ENCODE measurements at places on chromosomes 6 and 20.

GRCh38 chr20:5662769-5663168 is 87.4 kb upstream of the SHLD1 start:
- DNase-seq: peak; percentile 38

DNA sequence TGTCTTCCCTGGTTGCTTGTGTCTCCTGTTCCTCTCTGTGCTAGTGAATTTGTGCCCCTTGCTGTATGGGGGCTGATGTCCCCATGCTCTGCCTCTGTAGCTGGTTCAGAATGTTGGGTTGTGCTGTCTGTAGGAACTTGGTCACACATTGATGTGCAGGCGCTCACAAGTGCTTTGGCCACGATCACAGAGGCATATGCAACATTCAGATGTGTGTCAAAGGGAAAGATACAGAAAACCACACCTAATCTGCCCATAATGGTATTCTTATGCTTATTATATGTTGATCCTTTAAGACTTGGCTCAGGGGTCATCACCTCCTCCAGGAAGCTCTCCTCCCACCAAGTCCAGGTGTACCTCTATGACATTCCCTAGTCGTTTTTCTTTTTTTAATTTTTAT is 17.1 kb upstream of the DHX35 start:
- no peak for DNase-seq

- no peak for DNase-seq
Measured at GRCh38 chr20:38692436-38693411, 31.6 kb upstream of the SLC32A1 start.

GRCh38 chr6:93621442-93621841 is 202.1 kb upstream of the EPHA7 start:
- DNase-seq: no peak

- peak; percentile 48 for DNase-seq
Measured at GRCh38 chr20:9112541-9113515, 43.9 kb downstream of the PLCB4 start.

- DNase-seq: no peak
Measured at GRCh38 chr6:169851641-169852503, 100.5 kb downstream of the ERMARD start.

DNA sequence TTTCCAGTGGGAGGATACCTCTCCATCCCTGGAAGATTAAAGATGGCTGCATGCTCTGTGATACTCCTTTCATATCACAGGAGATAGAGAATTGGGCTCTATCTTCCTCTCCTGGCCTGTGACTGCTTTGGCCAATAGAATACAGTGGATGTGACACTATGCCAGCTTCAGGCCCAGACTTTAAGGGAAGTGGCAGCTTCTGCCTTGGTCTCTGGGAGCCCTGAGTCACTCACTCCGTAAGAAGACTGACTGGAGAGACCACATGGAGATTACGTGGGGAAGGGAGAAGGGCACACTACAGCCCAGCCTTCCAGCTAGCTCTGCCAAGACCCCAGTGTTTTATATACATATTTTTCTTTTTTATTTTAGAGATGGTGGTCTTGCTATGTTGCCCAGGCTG is 10.4 kb upstream of the MMP9 start:
- no peak for DNase-seq

DNA sequence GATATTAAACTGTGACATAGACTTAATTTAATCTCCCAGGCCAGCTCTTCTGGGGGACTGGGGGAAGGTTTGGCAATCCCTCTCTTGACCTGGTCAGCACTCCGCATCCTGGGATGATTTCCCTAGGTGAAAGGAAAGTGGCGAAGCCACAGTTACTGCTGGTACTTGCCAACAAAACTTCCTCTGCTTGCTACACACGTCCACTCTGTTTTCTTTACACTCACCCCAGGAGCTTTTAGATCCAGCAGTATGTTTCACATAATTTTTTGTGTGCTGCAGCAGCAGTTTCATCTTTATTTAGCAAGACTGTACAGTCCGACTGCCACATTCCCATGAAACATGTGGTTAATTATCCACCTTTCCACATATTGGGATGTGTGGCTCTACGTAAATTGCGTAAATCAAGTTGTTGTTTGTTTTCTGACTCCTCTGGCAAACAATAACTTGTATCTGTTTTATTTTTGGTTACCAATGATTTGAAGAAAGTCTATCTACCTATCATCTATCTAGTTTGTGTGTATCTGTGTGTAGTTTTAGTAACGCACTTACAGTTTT is 284.0 kb downstream of the PHF3 start:
- no peak for DNase-seq

DNA sequence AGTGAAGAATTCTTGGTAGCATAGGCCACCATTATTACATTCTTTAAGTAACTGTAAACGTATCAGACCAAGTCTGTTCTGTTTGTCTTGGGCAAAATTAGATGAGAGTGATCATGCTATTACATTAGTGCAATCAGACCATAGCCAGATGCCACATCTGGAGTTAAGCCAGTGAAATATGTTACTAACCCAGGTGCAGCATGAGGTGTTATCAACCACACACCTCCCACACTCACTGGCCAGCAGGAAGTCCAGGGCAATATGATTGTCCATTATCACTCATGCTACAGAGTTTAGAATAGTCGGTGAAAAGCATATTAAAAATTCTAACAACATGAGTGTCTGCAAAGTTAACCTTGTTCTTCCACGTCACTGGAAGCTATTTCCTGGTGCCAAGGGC is 174.7 kb upstream of the PROKR2 start:
- no peak for DNase-seq

- DNase-seq: no peak
Measured at GRCh38 chr20:57476084-57476526, 48.8 kb downstream of the CTCFL start.

GRCh38 chr6:1893470-1894130 is 283.9 kb downstream of the FOXC1 start:
- DNase-seq: no peak

GRCh38 chr6:25882051-25882496 is 8.0 kb upstream of the SLC17A3 start:
- DNase-seq: no peak

GRCh38 chr6:105001906-105002305 is 45.0 kb downstream of the LIN28B start:
- no peak for DNase-seq

DNA sequence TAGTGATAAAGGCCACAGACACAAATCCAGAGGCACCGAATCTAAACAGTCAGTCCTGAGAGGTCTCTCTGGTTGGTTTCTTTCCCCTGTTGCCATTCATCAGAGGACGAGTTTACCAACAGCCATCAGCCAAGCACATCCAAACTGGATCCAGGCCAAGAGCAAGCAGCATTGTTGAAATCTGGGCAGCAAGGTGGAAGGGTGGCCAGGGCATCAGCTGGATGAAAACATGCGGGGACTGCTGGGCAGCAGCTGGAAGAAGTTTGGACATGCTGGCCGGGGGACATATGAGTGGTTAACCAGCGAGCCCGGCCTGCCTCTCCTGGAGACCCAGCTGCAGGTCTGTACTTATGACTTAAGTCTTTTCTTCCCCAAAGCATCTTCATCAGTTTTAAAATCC is at the start of gene SMIM28:
Gene SMIM28, plus strand, starts transcription at position 62 of the 400 bp plus-strand sequence. Its CDS starts 168 bp downstream, at position 230.
- DNase-seq: no peak

DNA sequence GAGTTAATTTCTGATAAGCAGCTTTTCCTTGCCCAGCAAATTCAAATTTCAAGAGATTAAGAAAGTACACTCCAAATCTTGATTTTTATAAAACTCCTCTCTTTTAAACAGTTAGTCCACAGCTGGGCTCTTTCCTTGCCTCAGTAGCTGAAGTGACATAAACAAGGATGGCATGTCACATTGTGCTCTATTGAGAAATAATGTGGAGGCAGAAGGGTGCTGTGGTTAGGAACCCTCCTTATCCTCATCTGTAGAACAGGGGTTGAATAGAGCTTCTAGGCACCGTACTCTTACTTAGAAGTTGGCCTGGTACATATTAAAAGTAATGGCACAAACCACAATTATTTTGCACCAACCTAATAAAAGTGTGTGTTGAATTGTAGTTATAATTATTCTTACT is 70.3 kb downstream of the RSPO3 start:
- no peak for DNase-seq

- DNase-seq: peak; percentile 21
Measured at GRCh38 chr6:39366931-39367618, 44.6 kb upstream of the KCNK16 start.

DNA sequence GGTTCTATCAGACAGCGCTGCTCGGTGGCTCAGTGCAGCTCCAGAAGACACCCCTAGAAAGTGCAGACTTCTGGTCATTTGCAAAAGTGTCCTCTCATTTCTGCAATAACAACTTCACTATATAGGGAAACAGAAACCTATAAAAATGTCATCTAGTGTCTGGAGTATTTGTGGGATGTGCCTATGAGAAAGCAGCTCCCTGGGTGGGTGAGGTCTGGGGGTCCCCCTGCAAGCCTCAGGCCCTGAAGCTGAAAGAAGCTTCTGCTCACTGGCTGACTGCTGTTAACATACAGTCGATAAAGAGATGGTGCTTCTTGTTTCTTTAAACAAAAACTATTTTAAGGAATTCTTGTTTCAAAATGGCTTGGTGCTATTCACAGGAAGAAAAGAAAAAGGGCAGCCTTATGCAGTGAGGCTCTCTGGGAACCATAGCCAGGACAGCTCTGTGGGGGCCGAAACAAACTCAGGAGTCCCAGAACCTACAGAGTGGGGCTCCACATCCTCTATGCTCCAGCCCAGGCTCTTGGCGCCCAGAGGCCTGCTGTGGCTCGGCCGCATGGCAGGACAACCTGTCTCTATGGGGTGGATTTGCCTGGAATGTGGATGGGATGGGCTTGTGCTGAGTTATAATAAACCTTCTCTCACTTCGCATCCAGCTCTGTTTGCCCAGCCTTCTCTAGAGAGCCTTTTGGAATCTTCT is 109.7 kb downstream of the BANF2 start:
- no peak for DNase-seq

DNA sequence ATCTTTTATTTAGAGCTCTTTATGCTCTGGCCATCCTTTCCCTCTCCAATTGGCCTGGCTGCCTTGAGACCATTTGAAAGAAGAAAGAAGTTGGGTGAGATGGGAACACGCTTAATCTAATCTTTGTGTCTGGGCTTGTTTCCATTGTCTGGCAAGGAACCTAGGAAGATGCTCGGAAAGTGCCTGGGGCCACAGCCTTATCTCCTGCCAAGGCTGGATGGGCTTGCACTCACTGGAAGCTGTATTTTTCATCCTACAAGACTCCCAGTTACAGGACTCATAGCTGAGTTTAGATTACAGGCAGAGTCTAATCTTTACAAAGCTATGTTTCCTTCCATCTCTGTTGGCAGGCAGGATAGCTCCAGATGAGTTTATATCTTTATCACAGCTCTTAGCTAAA is 33.1 kb upstream of the CDYL start:
- no peak for DNase-seq

- DNase-seq: no peak
Measured at GRCh38 chr6:135540207-135540840, 42.8 kb upstream of the AHI1 start.

DNA sequence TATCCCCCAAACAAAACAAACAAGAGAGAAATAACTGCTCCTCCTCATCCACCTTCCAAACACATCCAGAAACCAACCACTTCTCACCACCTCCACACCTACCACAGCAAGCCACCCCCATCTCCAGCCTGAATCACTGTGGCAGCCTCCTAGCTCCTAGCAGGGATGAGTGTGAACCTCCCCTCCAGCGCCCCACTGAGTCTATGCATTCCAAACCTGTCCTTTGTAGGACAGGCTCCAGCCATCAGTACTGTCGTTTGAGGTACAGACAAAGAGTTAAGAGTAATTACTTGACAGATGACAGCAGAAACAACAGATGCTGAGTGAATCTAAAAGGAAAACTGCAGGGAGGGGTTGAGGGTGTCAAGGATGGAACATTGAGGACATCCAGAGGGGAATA is 2.4 kb downstream of the METTL24 start:
- no peak for DNase-seq

DNA sequence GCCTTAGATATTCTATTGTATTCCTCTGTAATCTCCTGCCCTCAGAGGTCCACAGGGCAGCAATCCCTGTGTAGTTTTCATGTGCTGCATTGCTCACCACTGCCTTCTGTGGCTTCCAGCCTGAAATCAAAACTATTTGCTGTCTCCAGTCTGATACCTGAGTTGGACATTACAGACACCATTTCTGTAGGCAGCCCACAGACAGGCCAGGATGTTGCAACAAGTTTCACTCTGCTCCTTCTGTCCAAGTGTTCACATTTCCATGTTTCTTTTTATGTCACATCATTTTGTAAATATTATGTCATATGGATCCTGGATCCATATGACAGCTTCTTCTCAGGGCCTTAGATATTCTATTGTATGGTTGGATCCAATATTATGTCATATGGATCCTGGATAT is 21.7 kb downstream of the ECI2 start:
- DNase-seq: no peak

DNA sequence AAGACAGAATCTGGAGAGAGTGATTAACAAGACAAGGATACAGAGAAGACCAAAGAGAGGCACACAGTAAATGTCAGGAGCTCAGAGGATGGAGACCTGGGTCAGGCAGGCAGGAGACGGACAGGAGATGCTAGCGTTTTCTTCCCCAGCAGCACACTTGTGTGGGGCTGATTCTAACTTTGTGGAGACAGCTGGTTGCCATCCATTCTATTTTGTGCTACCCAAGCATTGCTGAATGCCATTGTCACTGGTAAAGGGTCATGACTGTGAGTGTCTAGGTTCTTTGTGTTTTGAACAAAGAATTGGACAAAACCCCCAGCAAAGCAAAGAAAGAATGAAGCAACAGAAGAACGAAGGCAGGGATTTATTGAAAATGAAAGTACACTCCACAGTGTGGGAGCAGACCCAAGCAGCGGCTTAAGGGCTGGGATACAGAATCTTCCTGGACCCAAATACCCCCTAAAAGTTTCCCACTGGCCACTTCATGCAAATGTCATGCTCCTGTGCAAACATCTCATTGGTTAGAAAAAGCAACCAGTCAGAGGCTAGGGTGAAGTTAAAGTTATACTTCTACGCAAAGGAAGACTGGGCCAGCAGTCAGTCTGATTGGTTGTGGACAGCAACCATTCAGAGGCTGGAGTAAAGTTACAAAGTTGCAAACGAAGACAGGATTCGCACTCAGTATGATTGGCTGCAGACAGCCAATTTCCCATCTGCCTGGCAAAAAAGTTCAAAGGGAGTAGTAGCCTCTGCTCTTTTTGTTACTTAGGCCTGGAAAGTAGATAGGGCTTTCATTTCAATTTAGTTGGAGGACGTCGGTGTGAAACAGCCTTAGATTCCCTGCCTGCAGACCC is 17.5 kb downstream of the PTK7 start:
- DNase-seq: no peak

- peak; percentile 23 for DNase-seq
Measured at GRCh38 chr6:69729870-69730449, 66.8 kb downstream of the LMBRD1 start.

- peak; percentile 36 for DNase-seq
Measured at GRCh38 chr20:33291830-33292355, 8.9 kb downstream of the BPIFB1 start.

DNA sequence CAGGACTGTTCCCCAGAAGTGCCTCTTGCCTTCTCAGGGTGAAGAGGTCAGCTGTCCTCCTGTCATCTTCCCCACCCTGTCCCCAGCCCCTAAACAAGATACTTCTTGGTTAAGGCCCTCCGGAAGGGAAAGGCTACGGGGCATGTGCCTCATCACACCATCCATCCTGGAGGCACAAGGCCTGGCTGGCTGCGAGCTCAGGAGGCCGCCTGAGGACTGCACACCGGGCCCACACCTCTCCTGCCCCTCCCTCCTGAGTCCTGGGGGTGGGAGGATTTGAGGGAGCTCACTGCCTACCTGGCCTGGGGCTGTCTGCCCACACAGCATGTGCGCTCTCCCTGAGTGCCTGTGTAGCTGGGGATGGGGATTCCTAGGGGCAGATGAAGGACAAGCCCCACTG is 9.8 kb downstream of the PI16 start:
- DNase-seq: no peak
